ENCODE measurements at places on chromosomes 1 and 21. TPM values are rescaled to one million over a fixed set of nuclear protein-coding genes. Genes with fewer than 3 reads are reported as not detected.

GRCh38 chr1:62358665-62359373 lies 39.6 kb upstream of the KANK4 start:
- H3K36me3 ChIP-seq, result no peaks in the 10 kb centered on the region
- H3K27ac ChIP-seq, result no peak overlapping the region
- H3K4me1 ChIP-seq, result no peaks in the 10 kb centered on the region
- no peak for DNase-seq
- no peaks in the 10 kb centered on the region for H3K27me3 ChIP-seq
- H3K4me3 ChIP-seq, result no peak overlapping the region

DNA sequence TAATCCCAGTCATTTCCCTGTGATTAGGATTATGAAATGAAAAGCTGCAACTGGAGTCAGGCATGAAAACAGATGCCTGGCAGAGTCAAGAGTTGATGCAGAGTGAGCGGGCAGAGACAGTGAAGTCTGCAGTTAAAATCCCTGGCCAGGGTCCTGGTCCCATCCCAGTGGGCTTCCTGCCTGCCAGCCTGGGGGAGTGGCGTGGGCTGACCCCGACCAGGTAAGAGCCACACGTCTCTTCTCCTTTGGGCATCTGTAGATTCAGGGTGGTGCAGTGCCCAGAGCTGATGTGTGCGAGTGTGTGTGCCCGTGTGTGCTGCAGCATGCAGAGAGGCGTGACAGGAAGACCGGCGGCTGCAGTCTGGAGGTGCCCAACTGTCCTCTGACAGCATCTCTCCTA lies 6.2 kb upstream of the KIAA1614 start:
- H3K27ac ChIP-seq, result no peak overlapping the region
- H3K27me3 ChIP-seq, result no peaks in the 10 kb centered on the region
- DNase-seq, result peak; percentile 51
- no peaks in the 10 kb centered on the region for H3K36me3 ChIP-seq
- no peak overlapping the region for H3K4me3 ChIP-seq

DNA sequence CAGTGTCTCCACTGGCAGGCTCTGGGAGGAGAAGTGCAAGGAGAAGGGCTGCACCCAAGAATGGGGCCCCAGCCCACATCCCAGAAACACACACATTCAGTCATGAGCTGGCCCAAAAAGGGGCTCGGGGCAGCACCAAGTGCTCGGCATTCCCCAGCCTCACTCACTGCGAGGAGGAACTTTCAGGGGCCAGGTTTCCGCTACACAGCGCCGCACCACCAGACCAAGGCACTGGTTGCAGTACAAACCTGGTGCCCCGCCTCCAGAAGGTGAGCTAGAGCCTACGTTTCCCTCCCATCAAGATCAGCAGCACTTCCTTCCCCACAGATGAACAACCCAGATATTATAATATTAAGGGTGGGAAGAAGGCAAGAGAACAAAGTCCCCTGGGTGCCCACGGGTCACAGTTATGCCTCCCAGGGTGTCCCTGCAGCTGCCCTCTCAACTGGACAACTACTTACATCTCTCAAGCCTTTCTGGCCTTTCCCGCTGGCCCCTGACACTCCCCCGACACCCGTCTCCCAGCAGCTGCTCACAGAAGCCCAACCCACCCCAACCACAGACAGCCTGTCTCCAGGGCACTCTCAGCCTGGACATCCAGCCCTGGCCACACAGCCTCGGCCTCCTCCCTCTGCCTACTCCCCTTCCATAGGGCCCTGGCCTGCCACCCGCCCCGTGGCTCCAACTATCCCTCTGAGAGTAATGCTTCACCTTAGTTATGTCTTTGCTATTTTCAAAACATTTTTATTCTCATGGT lies 3.8 kb downstream of the PBXIP1 start:
- H3K4me1 ChIP-seq, result peaks cover 22% of the 10 kb centered on the region
- no peak overlapping the region for H3K4me3 ChIP-seq
- H3K27ac ChIP-seq, result no peak overlapping the region
- H3K36me3 ChIP-seq, result no peaks in the 10 kb centered on the region

DNA sequence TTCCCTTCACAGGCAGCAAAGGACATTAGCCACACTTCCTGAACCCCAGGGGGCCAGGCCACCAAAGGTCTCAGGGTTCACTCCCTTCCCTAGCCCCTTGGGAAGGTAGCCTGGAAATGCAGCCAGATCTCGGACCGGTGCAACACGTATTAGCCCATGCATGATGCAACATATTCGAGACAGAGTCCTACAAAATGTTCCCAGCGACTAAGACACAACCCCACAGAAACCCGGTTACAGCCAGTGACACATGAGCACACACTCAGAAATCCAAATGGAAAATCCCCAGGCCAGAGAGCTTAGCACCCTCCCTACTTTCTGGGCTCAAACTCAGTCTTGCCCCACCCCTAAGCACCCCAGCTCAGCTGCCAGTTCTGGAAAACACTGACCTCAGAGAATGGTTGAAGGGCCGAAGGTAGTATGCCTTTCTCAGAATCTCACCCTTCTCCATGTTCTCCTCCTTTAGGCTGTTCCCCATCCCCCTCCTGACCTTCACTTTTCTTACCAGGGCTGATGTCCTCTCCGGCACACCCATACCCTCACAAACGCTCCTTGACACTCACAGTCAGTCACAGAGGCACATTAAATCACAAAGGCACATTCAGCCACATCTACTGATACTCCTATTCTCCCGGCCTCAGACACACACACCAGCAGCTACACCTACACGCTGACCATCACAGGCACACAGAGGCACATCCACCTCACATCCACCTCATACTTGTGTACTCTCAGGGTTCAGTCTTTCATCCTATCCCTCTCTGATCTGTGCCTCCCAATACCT lies at the start of gene TSPAN1:
Gene TSPAN1, plus strand, starts transcription at position 640 of the 784 bp plus-strand sequence. CDS start 6,021 bp downstream, outside the sequence.
- peak; percentile 91 for DNase-seq
- no peak within 1 kb of the TSS for H3K27ac ChIP-seq
- peaks cover 15% of the 10 kb centered on the region for H3K4me1 ChIP-seq
- no peak within 1 kb of the TSS for H3K4me3 ChIP-seq

GRCh38 chr1:12503709-12504108 lies 114.3 kb downstream of the DHRS3 start:
- H3K4me3 ChIP-seq, result no peak overlapping the region
- H3K27me3 ChIP-seq, result no peaks in the 10 kb centered on the region
- peaks cover 16% of the 10 kb centered on the region for H3K36me3 ChIP-seq

DNA sequence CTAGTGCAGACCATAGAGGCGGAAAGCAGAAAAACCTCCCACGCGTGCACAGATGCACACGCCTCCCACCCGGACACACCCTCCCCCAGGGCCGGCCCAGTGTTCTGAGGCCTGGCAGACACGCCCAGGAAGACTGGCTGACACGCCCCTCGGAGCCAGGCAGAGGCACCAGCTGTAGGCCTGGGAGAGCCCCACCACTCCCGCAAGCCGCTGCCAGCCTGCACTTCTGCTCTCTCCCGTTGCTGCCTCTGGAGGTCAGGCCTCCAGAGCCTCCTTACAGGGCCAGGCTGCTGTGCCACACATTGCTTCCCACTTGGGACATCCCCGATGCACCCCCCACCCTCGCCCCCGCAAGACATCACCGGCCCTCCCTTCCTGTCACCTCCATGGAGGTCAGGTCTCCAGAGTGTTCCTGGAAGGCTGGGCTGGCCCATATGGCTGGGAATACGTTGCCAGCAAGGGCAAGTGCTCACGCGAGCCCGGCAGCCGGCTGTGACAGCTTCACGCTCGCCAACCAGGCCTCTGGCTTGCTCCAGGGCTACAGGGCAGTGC lies 40.4 kb downstream of the CASZ1 start:
- no peaks in the 10 kb centered on the region for H3K36me3 ChIP-seq
- H3K27ac ChIP-seq, result no peak overlapping the region
- peaks cover 28% of the 10 kb centered on the region for H3K27me3 ChIP-seq
- no peak overlapping the region for H3K4me3 ChIP-seq
- no peak for DNase-seq

- peaks cover 26% of the 10 kb centered on the region for H3K4me1 ChIP-seq
- no peak overlapping the region for H3K4me3 ChIP-seq
- DNase-seq, result no peak
- no peaks in the 10 kb centered on the region for H3K27me3 ChIP-seq
- H3K36me3 ChIP-seq, result peaks cover 58% of the 10 kb centered on the region
Measured at GRCh38 chr1:32693455-32694174, 9.0 kb downstream of the SYNC start.

DNA sequence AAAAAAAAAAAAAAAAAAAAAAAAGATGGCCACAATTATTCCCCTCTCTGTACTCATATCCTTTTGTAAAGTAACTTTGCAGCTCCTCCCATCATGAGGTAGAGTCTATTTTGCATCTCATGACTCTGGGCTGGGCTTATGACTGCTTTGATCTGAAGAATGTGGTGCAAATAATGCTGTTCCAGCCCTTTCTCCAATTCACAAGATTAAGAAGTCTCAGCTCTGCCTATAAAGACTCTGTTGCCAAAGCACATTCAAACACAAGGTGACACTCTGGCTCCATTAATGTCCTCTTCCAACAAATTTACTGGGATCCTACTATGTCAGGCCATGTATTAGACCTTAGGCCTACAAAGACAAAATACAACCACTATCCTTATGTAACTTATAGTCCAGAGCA lies 64.8 kb upstream of the PTCH2 start:
- no peak for DNase-seq
- H3K36me3 ChIP-seq, result no peaks in the 10 kb centered on the region
- no peaks in the 10 kb centered on the region for H3K27me3 ChIP-seq
- no peak overlapping the region for H3K27ac ChIP-seq
- H3K4me3 ChIP-seq, result no peak overlapping the region

GRCh38 chr1:243433737-243434370 lies 178.0 kb downstream of the SDCCAG8 start:
- no peak overlapping the region for H3K27ac ChIP-seq
- DNase-seq, result peak; percentile 50
- H3K4me1 ChIP-seq, result no peaks in the 10 kb centered on the region
- peaks cover 4% of the 10 kb centered on the region for H3K36me3 ChIP-seq
- H3K27me3 ChIP-seq, result no peaks in the 10 kb centered on the region
- H3K4me3 ChIP-seq, result no peak overlapping the region

- no peaks in the 10 kb centered on the region for H3K27me3 ChIP-seq
- peaks cover 49% of the 10 kb centered on the region for H3K4me1 ChIP-seq
- H3K4me3 ChIP-seq, result no peak overlapping the region
- H3K36me3 ChIP-seq, result peaks cover 22% of the 10 kb centered on the region
- no peak overlapping the region for H3K27ac ChIP-seq
Measured at GRCh38 chr1:16120940-16121410, 34.9 kb downstream of the EPHA2 start.

DNA sequence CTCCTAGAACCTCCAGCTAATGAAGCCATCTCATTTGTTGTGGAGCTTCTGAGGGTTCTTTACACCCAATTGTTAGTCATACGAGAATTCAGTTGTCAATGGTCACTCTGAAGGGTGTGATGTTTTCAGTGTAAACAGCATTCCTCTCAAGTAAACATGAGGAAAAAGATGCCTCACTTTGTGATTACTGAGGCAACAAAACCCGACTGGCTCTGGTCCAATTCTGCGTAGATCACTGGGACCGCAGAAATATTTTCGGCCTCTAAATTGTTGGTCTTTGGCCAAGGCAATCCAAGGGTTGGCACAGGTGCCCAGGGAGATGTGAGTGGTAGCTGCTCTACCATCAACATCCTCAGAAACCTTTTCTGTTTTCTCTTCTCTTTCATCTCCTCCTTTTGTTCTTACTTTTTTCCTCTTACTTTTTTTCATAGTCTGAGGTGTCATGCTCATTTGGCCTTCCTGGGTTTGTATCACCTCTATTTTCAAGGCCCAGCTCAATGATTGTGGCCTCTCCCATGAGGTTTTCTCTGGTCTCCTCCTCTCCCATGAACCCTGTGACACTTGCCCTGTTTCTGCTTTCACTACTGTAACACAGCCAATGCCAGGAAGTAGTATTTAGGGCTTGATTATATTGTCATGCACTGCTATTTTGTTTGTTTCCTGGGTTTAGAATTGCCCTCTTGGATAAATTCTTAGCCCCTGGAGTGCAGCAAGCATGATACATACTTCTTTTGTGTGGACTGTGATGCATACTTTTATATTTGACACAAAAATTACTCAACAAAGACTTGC lies 221.9 kb downstream of the TNR start:
- no peaks in the 10 kb centered on the region for H3K36me3 ChIP-seq
- no peak overlapping the region for H3K27ac ChIP-seq
- H3K27me3 ChIP-seq, result no peaks in the 10 kb centered on the region
- DNase-seq, result no peak
- no peak overlapping the region for H3K4me3 ChIP-seq

DNA sequence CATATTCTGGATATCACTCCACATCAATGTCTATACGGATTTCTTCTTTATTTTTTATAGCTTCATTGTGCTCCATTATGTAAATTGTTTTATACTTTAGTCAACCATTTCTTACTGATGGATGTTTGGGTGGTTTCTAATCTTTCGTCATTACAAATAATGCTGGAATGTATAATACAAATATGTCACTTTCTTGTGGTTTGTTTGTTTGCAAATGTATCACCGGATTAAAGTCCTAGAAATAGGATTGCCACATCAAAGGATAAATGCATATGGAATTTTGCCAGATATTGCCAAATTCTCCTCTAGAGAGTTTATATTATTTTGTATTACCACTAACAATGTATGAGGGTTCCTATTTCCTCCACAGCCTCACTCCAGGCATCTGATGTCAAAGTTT lies 48.7 kb upstream of the PRDM2 start:
- no peak overlapping the region for H3K27ac ChIP-seq
- DNase-seq, result no peak
- no peak overlapping the region for H3K4me3 ChIP-seq
- no peaks in the 10 kb centered on the region for H3K4me1 ChIP-seq
- H3K27me3 ChIP-seq, result no peaks in the 10 kb centered on the region
- no peaks in the 10 kb centered on the region for H3K36me3 ChIP-seq

DNA sequence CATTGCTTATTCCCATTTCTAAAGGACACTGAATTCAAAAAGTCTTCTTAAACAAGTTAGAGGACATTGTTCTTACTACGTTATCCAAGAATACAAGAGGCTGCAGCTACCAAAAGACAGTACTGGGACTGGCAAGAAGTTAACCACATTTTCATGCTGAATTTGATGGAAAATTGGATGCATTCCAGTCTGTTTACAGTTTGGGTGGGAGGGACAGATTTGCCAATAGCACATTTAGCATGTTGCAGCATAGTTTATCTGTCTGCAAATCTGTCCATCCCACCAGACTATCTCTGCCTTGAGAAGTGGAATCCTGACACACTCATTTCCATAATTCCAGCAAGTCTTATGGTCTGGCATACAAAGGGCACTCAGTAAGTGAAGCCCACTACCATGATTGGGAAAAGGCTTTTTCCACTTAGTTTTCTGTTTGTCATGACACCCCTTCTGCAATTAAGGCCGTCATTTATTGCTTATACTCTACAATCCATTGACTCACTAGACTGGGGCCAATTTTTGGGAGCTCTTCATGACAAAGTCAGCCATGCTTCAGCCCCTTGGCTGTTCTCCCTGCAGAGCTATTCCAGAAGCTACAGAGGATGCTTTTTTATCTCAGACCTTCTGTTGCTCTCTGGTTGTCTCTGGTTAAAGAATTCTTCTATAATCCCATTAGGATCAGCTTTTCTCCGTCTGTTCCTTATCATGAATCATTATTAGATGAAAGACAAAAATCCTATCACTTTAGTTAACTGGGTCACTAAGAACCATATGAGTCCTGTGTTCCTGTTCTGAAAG lies 355.8 kb upstream of the PTBP2 start:
- no peak for DNase-seq
- H3K4me3 ChIP-seq, result no peak overlapping the region
- no peak overlapping the region for H3K27ac ChIP-seq
- no peaks in the 10 kb centered on the region for H3K36me3 ChIP-seq
- H3K27me3 ChIP-seq, result no peaks in the 10 kb centered on the region

GRCh38 chr1:218346391-218347204 lies 1.5 kb downstream of the TGFB2 start:
- H3K4me1 ChIP-seq, result peaks cover 20% of the 10 kb centered on the region
- H3K36me3 ChIP-seq, result no peaks in the 10 kb centered on the region
- H3K4me3 ChIP-seq, result peak overlapping the region; percentile 87
- peak; percentile 85 for DNase-seq

CCDC30 gene
- 4.7 TPM for total RNA-seq

ASTN1 gene
- under 0.01 TPM for total RNA-seq

NGF gene
- total RNA-seq, result 3.8 TPM

DMRTA2 gene
- under 0.01 TPM for total RNA-seq

PGLYRP4 gene
- not detected for total RNA-seq

RPL5 gene
- 827 TPM for total RNA-seq
